Endothelial cell of umbilical vein (primary cell): ENCODE measurements at places on chromosomes 6 and 20. TPM values are rescaled to one million over a fixed set of nuclear protein-coding genes. Genes with fewer than 3 reads are reported as not detected.

Gene TFAP2B
- not detected in 2 replicates for total RNA-seq

- no peak overlapping the region for H3K27ac ChIP-seq
- no peak for DNase-seq
- H3K4me1 ChIP-seq: peaks cover 14% of the 10 kb centered on the region
- H3K4me3 ChIP-seq: no peak overlapping the region
Observed at GRCh38 chr20:63898882-63899558, 4.1 kb downstream of the DNAJC5 start.

Gene EPB41L1
- total RNA-seq: 11.1 and 12.2 TPM in 2 replicates

- no peak overlapping the region for H3K27ac ChIP-seq
- H3K27me3 ChIP-seq: no peaks in the 10 kb centered on the region
- no peaks in the 10 kb centered on the region for H3K4me1 ChIP-seq
- DNase-seq: no peak
Observed at GRCh38 chr6:22238861-22239260, 58.0 kb downstream of the PRL start.

Gene CPXM1
- 9.3 and 20.3 TPM in 2 replicates for total RNA-seq

Gene VGLL2
- total RNA-seq: not detected in 2 replicates

GRCh38 chr20:47202733-47203667, 153.5 kb downstream of the ZMYND8 start:
- H3K4me1 ChIP-seq: peaks cover 7% of the 10 kb centered on the region
- no peak overlapping the region for H3K27ac ChIP-seq
- H3K4me3 ChIP-seq: no peak overlapping the region

GRCh38 chr20:20094410-20094809, 42.1 kb downstream of the CFAP61 start:
- H3K27ac ChIP-seq: no peak overlapping the region
- H3K4me1 ChIP-seq: no peaks in the 10 kb centered on the region
- H3K27me3 ChIP-seq: no peaks in the 10 kb centered on the region

- no peak overlapping the region for H3K27ac ChIP-seq
- DNase-seq: no peak
- no peaks in the 10 kb centered on the region for H3K4me1 ChIP-seq
- H3K4me3 ChIP-seq: no peak overlapping the region
Observed at GRCh38 chr6:109342911-109343310, 39.4 kb downstream of the CD164 start.

DNA sequence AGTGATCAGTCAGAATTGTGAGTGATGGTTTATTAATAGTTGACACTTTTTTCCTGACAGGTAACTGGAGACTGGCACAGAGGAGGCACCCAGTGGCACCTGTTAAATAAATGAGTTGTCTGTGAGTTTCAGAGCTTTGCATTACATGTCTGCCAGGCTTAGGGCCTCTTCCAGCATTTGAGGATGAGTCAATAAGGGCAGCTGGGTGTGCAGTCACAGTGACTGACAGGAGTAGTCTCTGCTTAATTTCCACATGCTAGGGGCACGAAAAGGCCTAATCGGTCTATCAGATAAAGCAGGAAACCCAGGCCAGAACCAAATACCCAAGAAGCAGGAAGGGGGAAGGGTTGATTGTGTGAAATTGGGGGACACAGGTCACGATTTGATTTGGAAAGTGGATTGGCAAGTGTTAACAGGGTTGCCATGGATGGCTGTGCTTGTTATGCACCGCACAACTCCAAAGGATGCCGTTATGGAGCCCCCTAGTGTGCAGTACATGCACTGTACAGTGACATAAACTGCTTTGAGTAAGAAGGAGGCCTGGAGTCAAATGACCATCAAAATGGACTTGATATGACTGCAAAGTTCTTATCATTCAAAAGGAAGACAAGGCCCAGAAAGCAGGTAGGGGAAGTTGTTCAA, 111.9 kb upstream of the GGTLC1 start:
- H3K36me3 ChIP-seq: no peaks in the 10 kb centered on the region
- H3K27me3 ChIP-seq: peaks cover 2% of the 10 kb centered on the region
- H3K27ac ChIP-seq: no peak overlapping the region

- H3K36me3 ChIP-seq: no peaks in the 10 kb centered on the region
- no peak for DNase-seq
- no peaks in the 10 kb centered on the region for H3K27me3 ChIP-seq
- H3K4me3 ChIP-seq: no peak overlapping the region
Observed at GRCh38 chr6:169112483-169113320, 140.9 kb downstream of the THBS2 start.

- H3K4me3 ChIP-seq: no peak overlapping the region
- no peak overlapping the region for H3K27ac ChIP-seq
- no peaks in the 10 kb centered on the region for H3K36me3 ChIP-seq
- H3K4me1 ChIP-seq: no peaks in the 10 kb centered on the region
- peak; percentile 59 for DNase-seq
- H3K27me3 ChIP-seq: no peaks in the 10 kb centered on the region
Observed at GRCh38 chr6:108497883-108498282, 62.8 kb upstream of the FOXO3 start.

Gene HLA-DRB5
- not detected in 2 replicates for total RNA-seq

Gene ADGB
- not detected in 2 replicates for total RNA-seq
